AG20443 (cell line): ENCODE measurements at places on chromosomes 2 and 18.
A peak's percentile ranks its signal among the peaks of the same experiment; 100 is the strongest.

GRCh38 chr2:136057802-136058140, 60.2 kb downstream of the CXCR4 start:
- no peak for DNase-seq

DNA sequence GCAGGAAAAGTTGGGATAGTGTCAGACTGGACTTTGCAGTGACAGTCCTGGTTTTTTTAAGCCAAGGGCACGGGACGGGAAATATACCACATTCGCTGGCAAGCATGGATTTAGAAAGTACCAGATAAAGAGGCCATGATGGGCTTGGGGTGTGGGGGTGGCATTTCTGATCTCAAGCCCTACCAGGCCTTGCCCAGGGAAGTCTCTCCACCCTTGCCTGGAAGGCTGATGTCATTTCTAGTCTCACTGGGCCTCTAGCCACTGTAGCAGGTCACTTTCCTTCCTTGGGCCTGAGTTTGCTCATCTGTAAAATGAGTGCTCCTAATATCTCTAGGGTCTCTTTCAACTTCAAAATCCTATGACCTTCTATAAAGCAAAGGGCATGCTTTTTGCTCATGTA, 1.8 kb downstream of the ZBTB7C start:
- no peak for DNase-seq

GRCh38 chr2:147378403-147378802, 466.4 kb upstream of the ACVR2A start:
- DNase-seq: no peak

- DNase-seq: no peak
These were observed 2.0 kb downstream of the DHX57 start for GRCh38 chr2:38873763-38874162.

GRCh38 chr18:52340406-52341102, 557 bp downstream of the DCC start:
- no peak for DNase-seq

DNA sequence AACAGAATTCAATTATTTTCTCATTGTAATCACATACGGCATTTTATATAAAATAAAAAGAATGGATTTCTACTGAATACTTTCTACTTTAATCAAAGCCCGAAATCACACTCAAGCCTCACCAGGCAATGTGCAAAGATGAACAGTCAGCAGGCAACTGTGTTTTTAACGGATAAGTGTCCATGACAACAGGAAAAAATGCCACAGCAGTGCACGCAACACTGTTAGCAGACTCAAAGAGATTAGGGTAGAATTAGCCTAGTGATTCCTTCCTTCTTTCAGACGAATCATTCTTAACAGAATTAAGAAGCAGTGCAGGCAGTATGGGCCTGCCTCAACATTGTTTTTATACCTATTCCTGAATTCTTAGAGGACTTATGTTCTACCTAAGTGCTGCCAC, 135.6 kb downstream of the CDH2 start:
- peak; percentile 43 for DNase-seq
